ENCODE measurements at places on chromosomes 16 and 17. TPM values are rescaled to one million over a fixed set of nuclear protein-coding genes. Genes with fewer than 3 reads are reported as not detected.

DNA sequence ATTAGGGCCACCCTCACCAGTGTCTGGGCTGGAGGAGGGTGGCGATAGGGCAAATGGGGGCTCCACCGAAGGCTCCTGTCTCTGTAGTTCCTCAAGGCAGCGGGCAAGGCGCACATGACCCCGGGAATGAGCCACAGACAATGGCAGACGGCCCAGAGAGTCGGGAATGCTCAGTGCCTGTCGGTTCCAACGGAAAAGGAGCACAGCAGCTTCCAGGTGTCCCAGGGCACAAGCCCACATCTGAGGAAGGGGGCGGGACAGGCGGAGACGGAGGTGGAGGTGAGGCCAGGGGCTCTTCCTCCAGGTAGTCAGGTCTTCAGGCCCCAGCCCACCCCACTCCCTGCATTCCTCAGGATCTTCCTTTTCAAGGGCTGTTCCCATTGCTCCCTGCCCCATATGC lies 5.1 kb upstream of the SPAG7 start:
- DNase-seq: no peak

Gene C16orf74
- 13.2 TPM for total RNA-seq

- no peak for DNase-seq
Observed at GRCh38 chr17:5541610-5542202, 42.6 kb downstream of the NLRP1 start.

- DNase-seq: peak; percentile 73
Observed at GRCh38 chr16:86771506-86772460, 193.4 kb downstream of the FOXL1 start.

Gene CCL23
- not detected for total RNA-seq
